ENCODE measurements at places on chromosomes 1 and 21.

GRCh38 chr1:225881959-225882693 is at the start of gene TMEM63A:
TSS of gene TMEM63A (minus strand) at chr1:225882380. CDS start at chr1:225877580, 4,800 bp downstream.
- DNase-seq: no peak

GRCh38 chr1:173113015-173113741 is 62.4 kb upstream of the TNFSF18 start:
- DNase-seq: no peak

DNA sequence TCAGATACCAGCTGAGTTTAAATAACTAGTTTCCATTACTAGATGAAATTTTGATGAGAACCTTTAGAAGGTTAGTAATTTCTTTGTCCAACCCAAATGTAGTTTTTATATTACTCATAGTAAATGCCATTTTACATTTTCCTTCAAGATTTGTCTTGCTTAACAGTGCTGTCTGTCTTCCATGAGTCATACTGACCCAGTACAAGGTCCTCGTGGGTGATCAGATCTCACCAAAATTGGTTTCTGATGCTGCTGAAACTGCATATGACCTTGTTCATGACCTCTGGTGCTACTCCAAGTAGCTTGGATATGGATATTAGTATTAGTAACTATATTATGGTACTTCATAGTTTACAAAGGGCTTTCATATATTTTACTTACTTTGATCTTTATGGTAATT is 207.1 kb downstream of the RYR2 start:
- no peak for DNase-seq

DNA sequence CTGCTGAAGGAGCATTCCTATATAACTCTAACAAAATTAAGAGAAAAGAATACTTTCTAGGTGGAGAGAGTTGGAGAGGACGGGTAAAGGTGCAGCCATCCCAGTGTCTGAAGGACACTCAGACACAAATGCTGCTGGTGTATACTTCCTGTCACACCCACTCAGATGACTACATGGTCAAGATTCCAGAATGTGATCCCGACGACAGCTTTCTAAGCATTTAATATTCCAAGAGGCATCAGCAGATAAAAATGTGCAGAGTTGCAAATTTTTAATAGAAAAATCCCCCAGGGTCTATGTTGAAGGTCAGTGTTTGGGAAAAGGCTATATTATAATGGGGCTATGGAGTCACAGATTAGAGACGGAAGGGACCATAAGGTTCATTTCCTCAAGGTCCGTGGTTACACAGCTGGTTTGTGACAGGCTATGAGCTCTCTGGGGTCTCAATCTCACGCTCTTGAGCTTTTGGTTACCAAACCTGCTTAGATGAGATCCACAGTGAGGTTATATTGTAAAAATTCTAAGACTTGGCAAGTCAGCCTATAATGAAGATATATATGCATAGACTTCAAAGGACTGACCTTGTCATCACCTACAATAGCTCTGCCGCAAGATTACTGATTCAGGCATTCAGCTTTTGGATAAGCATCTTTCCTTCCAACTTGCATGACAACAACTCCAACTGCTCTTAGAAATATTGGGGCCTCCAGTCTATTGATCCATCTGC is 35.1 kb downstream of the ZNF281 start:
- no peak for DNase-seq

GRCh38 chr1:55217226-55217986 is 2.2 kb upstream of the USP24 start:
- no peak for DNase-seq

DNA sequence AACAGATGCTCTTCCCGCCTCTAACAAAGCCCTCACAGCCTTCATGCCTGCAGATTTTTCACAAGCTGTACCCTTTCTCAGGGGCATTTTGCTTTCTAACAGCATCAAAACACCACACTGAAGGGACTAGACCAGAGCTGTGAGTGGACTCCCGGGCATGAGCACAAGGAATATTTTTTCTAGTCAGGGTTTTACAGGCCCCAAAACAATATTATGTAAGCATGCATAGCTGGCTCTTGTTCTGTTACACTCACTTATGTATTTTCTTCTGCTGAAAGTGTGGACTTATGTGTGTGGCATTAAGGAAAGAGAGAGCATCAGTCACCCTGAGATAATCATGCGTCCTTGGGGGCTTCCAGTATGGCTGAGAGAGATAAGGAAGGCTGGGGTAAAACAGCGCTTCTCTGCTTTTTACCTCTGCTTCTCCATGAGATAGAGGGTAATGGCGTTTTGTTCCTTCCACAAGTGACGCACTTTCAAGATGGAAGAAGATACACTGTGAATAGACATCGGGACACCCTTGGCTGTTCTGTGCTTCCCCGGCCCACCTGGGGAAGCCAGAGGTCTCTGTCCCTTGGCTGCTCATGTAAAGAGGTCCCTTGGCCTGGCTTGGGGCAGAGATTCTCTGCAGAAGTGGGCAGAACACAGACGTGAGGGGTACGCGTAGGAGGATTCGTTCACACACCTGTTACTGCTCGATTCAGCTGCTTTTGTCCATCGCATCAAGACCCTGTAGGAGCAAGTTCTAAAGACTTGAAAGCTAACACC is 266.7 kb upstream of the RAB4A start:
- no peak for DNase-seq

DNA sequence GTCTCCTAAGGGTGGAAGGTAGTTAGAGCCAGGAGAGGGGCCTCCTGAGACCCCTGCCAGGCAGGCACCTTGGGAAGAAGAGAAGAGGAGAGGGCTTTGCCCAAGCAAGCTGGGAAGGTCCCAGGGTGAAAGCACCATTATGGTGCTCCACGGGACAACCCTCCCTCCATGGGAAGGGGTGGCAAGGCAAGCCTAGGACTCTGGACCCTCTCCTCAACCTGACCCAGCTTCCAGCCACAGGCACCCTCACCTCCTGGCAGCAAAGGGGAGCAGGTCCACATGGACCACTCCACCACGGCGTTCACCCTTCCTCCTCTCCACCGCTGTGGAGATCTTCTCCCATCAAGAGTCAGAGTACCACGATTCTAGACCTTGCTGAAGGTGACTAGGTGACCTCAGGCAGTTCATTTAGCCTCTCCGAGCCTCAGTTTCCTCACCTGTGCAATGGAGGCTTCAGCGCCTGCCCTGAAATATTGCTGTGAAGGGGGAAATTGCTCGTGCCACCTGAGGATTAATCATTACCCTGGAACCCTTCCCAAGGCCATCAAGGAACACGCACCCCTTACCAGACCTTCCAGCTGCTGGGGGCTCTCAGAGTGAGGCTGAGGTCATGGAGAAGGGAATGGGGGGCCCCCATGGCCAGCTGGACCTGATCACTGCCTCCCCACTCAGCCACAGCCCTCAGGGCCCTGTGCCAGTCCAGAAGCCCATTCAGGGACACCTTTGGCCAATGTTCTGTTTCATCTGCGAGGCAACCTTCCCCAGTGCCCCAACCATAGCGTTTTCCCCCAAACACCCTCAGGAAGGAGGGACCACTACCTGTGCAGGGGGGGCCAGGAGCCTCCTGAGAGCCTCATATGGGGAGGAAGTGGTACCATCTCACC is 1.6 kb downstream of the RAP1GAP start:
- no peak for DNase-seq

GRCh38 chr1:31954607-31955283 is 16.6 kb upstream of the PTP4A2 start:
- no peak for DNase-seq

GRCh38 chr1:23452011-23452411 is 27.5 kb upstream of the TCEA3 start:
- no peak for DNase-seq

DNA sequence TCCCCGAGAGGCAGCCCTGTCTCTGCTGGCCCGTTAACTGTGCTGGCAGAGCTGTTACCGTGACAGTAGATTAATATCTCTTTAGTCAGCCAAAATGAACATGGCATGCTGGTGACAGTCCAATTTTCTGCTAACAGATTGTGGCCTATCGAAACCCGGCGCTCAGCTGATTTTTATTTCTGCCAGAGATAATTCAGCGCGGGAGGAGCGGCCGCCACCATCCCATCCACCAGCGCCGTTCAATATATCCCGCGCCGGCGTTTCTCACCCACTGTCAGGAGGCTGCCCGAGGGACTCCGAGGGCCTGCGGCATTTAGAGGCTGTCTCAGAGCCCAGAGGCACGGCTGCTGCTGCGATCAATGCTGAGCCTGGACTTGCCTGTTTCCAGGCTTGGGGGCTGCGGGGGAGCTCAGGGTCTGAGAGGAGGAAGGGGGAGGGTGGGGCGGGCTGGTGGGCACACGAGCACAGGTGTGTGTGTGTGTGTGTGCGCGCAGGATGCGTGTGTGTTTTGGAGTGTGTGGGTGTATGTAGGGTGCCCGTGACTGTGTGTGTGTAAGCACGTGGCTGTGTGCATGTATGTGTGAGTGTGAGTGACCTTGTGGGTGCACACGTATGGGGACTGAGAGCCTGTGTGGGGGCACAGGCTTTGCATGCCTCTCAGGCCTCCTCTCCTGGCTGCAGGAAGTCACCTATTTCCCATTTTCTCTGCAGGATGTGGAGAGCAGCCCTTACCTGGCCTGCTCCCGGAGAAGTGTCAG is 109.7 kb upstream of the ACTRT2 start:
- no peak for DNase-seq

DNA sequence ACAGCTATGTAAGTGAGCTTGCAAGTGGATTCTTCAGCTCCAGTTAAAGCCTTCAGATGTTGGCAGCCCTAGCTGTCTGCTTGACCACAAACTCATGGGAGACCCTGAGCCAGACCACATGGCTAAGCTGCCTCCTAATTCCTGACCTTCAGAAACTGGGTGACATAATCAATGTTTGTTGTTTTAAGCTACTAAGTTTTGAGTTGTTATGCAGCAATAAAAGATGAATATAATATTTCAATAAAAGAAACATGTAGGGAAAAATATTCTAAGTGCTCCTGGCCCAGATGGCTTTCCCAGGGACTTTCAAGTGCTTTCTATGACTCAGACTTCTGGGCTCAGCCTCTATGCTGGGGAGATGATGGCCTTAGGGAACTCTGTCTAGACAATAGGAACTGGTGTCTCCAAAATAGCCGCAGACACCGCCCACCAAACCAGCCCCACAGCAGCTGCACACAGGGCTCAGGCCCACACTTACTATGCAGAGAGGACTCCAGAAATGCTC is 20.3 kb upstream of the AZIN2 start:
- DNase-seq: peak; percentile 55

DNA sequence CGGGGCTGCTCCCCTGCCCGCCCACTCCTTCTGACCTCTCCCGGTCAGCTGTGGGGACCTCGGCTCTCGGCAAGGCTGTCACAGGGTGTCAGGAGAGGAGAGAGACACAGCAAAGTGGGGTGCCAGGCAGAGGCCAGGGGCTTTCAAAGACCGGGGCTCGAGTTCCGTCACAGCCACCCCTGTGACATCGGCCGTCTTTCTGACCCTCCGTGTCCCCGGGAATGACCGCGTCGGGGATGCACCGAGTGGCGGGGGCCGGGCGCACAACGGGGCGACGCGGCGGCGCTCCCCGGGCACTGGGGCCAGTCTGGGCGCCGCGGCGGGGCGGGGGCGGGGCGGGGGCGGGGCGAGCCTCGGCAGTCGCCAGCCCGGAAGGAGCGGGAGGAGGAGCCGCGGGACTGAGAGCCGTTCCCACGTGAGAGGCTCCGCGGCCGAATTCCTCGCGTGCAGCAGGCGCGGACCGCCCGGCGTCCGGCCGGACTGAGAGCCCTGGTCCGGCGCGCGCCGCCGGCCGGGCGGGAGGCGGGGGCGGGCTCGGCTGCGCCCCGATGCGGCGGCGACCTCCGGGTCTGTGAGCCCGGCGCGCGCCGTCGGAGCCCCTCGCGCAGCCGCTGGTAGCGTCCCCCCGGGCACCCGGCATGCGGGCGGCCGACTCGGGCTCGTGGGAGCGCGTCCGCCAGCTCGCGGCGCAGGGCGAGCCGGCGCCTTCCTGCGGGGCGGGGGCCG is 229.7 kb upstream of the TMEM51 start:
- DNase-seq: peak; percentile 28

GRCh38 chr1:220189750-220190347 is 82.4 kb downstream of the RAB3GAP2 start:
- DNase-seq: peak; percentile 17

DNA sequence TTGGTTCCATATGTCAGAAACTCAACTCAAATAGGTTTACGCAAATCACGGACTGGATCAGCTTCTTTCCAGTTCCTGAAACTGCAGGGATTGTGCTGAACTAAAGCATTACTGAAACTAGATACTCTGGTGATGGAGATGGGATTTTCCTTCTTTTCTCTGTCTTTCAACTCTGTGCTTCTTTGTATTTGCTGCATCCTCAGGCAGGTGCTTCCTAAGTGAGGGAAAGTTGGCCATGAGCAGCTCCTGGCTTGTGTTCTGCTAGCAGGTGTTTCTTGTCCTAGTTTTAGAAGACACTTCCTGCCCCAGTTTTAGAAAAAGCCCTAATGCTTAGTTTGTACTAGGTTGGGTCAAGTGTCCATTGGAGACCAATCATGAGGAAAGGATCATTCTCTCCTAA is 86.7 kb upstream of the USP24 start:
- DNase-seq: no peak

GRCh38 chr1:32051706-32052105 is 21.0 kb upstream of the TMEM39B start:
- no peak for DNase-seq

DNA sequence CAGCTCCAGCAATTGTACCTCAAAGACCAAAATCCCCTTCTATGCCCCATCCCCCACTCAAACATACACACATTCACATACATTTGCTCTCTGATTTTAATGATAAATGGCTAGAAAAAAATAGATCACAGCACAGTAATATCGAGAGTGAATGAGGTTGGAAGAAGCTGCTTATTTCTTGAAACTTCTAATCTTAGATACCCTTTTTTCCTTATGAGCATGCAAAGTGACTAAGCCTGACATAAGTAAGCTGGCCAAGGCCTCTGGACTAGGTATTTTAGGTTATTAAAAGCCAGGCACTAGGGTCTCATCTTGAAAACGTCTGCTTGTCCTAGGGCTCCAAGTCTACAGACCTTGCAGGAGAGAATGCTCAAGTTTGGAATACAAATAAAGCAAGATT is 133.6 kb downstream of the TGFBR3 start:
- DNase-seq: no peak

- DNase-seq: no peak
These were observed 825 bp downstream of the FABP3 start for GRCh38 chr1:31372051-31372450.

- DNase-seq: no peak
These were observed 77.4 kb downstream of the RUNX1 start for GRCh38 chr21:34971656-34972055.

DNA sequence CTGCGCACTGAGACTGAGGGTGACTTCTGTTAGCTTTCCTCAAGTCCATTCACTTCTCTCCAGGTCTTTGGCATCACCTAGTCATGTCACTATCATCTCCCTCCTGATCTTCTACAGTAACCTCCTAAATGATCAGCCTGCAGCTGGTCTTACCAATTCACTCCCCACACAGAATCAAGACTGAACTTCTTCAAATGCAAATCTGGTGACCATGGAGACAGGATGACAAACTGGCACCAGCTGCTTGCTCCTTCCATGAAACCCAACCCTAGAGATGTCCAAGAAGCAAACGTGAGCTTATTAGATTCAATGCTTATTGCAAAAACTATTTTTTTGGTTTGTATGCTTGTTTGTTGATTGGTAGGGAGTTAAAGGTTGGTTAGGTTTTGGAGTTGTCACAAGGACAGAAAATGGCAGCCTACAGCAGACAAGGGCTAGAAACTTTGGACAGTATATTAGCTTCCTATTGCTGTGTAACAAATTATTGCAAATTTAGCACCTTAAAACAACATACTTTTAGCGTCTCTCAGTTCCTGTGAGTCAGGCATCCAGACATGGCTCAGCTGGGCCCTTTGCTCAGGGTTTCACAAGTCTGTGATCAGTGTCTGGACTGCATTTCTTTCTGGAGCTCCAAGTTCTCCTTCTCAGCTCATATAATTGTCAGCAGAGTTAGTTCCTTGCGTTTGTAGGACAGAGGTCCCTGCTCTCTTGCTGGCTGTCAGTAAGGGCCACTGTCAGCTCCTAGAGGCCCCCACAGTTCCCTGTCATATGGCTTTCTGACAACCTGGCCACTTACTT is 53.3 kb upstream of the GJA8 start:
- no peak for DNase-seq

- no peak for DNase-seq
These were observed 43.6 kb upstream of the ETV3 start for GRCh38 chr1:157181790-157182189.

Measured in NCI-H446 treated with DMSO at 0.1 percent for 48 hours (cell line).